Activated CD4-positive, alpha-beta T cell treated with anti-CD3 and anti-CD28 coated beads for 36 hours (primary cell): ENCODE measurements at places on chromosomes 12 and 14.
A peak's percentile ranks its signal among the peaks of the same experiment; 100 is the strongest.

DNA sequence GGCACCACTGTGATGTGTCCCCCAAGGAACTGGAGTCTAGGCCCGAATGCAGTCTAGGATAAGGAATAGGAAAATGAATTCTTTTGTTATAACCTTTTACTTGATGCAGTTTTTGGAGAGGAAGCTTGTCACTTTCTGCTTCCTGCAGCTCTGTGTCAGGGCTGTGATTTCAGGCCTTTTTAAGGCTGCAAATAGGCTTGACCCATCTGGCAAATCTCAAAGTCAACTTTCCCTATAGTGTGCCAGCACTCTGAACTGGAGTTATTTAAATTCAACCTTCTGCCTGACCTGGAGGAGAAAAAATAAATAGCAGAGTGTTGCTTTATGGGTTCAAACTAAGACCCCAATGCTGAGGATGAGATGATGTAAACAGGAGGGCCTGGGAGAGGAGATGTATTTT is 51.8 kb upstream of the CEP83 start:
- DNase-seq: no peak

GRCh38 chr12:98425859-98426258 is 89.5 kb upstream of the TMPO start:
- DNase-seq: no peak

- peak; percentile 14 for DNase-seq
Measured at GRCh38 chr12:70733385-70733784, 96.2 kb upstream of the PTPRB start.

- no peak for DNase-seq
Measured at GRCh38 chr14:47857646-47858045, 182.2 kb upstream of the MDGA2 start.

DNA sequence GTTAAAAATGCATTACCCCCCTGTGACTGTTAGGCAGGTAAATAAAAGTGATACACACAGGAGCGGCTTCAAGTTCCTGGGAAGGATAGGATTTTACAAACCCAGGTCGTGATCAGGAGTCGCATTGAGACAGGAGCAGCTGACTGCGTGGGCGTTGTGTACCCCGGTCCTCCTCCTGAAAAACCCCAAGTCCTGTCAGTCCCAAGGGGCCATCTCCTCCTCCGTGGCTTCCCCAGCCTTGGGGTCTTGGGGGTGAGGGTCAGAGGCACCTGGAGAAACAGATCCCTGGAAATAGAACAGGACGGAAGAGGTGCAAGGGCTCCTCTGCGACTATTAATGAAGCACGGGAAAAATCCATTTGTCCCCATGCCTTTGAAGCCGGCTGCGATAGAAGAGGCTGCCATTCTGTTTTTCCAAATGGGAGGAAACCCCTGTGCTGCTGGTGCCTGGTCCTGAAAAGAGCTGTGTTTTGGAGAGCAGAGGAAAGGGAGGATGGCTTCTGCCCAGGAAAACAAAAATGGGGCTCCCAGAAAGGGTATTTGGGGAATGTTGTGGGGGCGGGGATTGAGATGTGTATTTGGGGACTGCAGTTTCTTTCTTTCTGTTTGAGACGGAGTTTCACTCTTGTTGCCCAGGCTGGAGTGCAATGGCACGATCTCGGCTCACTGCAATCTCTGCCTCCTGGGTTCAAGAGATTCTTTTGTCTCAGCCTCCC is 143.1 kb downstream of the ZNF664 start:
- no peak for DNase-seq

GRCh38 chr12:57474862-57475261 is 4.8 kb downstream of the ARHGAP9 start:
- no peak for DNase-seq

DNA sequence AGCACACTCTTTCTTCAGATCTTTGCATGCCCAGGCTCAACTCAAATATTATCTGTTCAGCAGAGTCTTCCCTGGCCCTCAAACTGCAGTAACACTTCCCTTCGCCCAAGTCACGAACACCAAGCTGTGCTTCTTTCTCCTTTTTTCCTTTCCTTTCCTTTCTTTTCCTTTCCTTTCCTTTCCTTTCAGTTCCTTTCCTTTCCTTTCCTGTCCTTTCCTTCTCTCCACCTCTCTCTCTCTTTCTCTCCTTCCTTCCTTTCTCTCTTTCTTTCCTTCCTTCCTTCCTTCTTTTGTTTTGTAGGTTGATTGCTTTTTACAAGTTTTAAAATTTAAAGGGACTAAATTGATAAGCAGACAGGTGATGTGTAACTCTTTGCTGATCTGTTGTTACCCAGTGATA is 19.0 kb upstream of the ADGRD1 start:
- DNase-seq: no peak

GRCh38 chr14:87178277-87178676 is 814.7 kb downstream of the GALC start:
- DNase-seq: no peak

- DNase-seq: no peak
Measured at GRCh38 chr12:30661210-30661609, 34.5 kb downstream of the IPO8 start.

GRCh38 chr14:49989966-49990365 is 97.1 kb downstream of the ARF6 start:
- DNase-seq: no peak

DNA sequence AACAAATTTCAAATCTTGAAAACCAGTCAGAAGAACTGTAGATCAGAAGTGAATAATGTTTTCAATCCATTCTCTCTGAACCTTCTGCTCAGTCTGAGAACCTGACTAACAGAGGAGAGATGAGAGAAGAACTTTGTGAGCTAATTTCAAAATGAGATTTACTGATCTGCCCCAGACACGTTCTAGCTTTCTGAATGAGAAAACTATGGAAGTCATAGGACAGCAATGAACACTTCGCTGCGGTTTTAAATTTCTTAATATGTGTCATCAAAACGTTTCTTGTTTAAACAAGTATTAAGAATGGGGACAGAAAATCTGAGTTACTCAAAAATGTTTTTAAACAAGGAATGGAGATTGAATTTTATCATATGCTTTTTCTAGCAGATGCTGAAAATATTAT is 66.6 kb upstream of the FAR2 start:
- DNase-seq: no peak

- no peak for DNase-seq
Measured at GRCh38 chr14:105077649-105077995, 12.4 kb upstream of the GPR132 start.

- no peak for DNase-seq
Measured at GRCh38 chr12:6916426-6917200, 2.2 kb downstream of the ENO2 start.

- DNase-seq: no peak
Measured at GRCh38 chr14:46769292-46769691, 117.7 kb upstream of the RPL10L start.

DNA sequence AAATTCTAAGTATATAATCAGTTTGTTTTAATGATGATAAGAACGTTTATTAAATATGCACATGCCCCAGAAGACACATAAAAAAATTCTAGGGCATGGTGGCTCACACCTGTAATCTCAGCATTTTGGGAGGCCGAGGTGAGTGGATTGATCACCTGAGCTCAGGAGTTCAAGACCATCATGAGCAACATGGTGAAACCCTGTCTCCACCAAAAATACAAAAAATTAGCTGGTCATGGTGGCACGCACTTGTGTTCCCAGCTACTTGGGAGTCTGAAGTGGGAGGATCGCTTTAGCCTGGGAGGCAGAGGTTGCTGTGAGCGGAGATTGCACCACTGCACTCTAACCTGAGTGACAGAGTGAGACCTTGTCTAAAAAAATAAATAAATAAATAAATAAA is 4.0 kb downstream of the CD69 start:
- DNase-seq: peak; percentile 37

DNA sequence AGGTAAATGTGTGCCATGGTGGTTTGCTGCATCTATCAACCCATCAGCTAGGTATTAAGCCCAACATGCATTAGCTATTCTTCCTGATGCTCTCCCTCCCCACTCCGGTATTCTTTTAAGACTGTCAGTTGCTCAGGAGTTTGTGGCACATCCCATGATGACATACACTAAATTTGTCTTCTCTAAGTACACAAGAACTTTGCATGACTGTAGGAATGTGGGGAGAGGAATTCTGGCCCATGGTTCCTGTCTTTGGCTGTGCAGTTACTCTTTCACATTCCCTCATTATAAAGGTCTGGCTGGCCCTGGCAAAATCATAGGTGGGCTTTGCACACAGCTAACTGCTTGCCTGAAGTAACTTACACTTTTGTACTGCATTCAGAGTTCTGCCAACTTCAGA is 30.3 kb downstream of the HMGA2 start:
- no peak for DNase-seq

GRCh38 chr12:107372229-107372658 is 278.9 kb upstream of the CRY1 start:
- DNase-seq: peak; percentile 52

- DNase-seq: no peak
Measured at GRCh38 chr12:92596383-92596782, 106.4 kb upstream of the PLEKHG7 start.

GRCh38 chr12:85872497-85873091 is 1.5 kb upstream of the NTS start:
- no peak for DNase-seq

GRCh38 chr12:50061171-50061570 is 3.8 kb downstream of the ASIC1 start:
- DNase-seq: no peak

- DNase-seq: no peak
Measured at GRCh38 chr12:5390174-5390799, 41.6 kb upstream of the NTF3 start.

DNA sequence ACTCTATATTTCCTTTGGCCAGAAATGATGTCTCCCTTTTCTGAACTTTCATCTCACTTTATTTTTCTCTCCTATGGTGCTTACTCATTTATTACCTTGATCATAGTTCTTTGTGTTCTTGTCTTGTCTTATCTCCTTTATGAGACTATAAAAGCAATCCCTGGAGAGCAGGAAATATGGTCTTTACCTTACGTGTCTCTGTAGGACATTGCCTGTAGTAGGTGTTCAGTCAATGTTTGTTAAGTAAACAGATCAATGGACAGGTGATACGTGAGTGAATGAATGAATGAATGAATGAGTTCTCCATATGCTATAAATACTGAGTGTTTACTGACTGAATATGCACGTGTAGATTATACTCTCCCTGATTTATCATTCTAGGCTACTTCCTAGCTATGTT is 193.7 kb upstream of the HMGA2 start:
- no peak for DNase-seq

DNA sequence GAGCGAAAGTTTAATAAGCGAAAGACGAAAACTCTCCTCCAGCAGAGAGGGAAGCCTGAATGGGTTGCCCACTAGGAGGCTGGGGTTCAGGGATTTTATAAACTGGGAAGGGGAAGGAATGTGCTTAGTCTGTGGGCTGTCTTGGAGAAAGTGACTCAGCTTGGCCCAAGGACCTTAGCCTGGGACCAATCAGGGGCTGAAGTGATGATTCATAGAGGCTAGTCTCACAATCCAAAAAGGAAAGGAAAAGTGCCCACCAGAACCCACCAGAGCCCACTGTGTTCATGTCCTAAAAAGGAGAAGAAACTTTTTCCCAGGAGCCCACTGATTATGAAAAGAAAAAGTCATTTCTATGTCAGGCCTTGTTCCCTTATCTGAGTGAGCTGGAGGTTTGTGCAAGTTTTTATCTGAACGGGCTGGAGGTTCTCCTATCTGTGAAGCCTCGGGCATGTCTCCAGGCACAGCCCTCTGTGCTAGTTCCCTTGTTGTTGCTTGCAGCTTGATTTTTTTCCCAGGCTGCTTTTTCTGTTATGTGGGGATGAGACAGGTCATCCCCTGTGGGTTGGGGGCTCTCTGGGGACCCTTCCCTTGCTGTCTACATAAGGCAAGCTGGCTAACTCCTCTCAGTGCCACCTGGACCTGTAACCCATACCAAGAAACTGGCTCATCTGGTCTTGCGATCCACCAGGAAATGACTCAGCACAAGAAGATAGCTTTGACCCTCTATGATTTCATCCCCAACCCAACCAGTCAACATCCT is 8.3 kb upstream of the GOLGA5 start:
- DNase-seq: no peak

- DNase-seq: no peak
Measured at GRCh38 chr14:84686550-84686949, 843.4 kb upstream of the FLRT2 start.

DNA sequence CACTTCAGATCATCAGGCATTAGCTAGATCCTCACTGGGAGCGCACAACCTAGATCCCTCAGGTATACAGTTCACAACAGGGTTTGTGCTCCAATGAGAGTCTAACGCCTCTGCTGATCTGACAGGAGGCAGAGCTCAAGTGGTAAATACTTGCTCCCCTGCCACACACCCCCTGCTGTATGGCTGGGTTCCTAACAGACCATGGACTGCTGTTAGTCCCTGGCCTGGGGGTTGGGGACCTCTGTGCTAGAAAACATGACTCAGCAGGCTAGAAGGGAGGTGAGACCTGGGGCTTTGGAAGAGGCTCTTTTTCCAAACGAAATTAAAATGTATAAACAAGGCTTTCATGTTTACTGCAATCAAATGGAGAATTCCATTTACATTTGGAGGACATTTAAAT is 691.1 kb downstream of the FLRT2 start:
- DNase-seq: no peak
